ENCODE measurements at places on chromosomes 12 and 14. TPM values are rescaled to one million over a fixed set of nuclear protein-coding genes. Genes with fewer than 3 reads are reported as not detected.

JDP2 gene
- 29.2 TPM for total RNA-seq

TSHR gene
- not detected for total RNA-seq

PIK3C2G gene
- 1.6 TPM for total RNA-seq

RBMS2 gene
- total RNA-seq = 21.6 TPM

NOVA1 gene
- not detected for total RNA-seq

C2CD5 gene
- total RNA-seq = 12.8 TPM

RHOJ gene
- 0.21 TPM for total RNA-seq

ITGA7 gene
- total RNA-seq = 0.28 TPM

CD4 gene
- total RNA-seq = 0.23 TPM

RERG gene
- 0.28 TPM for total RNA-seq

CCDC196 gene
- total RNA-seq = not detected

CCDC197 gene
- total RNA-seq = not detected

OVCH1 gene
- not detected for total RNA-seq

CRIP2 gene
- 186 TPM for total RNA-seq

KRT78 gene
- 2.2 TPM for total RNA-seq

GRIN2B gene
- under 0.01 TPM for total RNA-seq

CACNA1C gene
- not detected for total RNA-seq

CMTM5 gene
- total RNA-seq = not detected

MYRFL gene
- 1.9 TPM for total RNA-seq

Data from airway epithelial cell (primary cell).